ENCODE measurements at places on chromosomes 4 and X.

- DNase-seq: peak; percentile 9
These were observed 15.1 kb downstream of the PALLD start for GRCh38 chr4:168511780-168512489.

GRCh38 chr4:15587649-15588048 lies 67.5 kb downstream of the FBXL5 start:
- DNase-seq: no peak

GRCh38 chrX:49071877-49072711 lies 1.7 kb downstream of the PRAF2 start:
- no peak for DNase-seq

DNA sequence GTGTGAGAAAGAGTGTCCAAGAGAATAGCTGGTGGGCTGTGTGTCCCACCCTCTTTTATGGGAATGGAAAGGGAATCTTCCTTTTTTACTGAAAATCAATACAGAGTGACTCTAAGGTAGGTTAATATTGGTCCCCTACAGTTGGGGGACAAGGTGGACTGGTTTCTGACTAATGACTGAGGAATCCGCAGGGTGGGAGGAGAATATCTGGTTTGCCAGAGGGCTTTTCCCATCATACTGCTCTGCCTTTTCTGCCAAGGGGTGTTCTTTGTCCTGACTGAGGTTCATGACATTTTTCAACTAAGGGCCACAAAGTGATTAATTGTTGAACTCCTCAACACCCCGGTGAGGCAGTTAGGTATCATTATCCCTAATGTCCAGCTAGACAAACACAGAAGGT lies 261.6 kb downstream of the SPATA18 start:
- no peak for DNase-seq

DNA sequence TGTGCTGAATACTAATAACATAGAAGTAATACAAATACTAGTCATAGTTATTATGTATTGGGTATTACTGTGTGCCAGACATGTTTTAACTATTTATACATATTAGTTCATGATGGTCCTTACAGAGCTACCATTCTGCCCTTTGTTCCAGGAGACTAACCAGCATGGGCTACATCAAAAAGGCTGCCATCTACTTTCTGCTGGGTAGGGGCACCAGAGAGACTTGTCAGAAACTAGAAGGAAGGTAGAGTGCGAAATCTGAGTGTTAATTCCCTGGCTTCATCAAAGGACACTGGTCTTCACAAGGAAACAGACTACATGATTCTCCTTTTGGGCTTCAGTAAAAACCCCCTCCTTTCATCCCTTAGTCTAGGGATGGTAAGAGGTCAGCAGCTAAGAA lies 347.8 kb downstream of the GBA3 start:
- DNase-seq: no peak
